Astrocyte of the spinal cord (primary cell): ENCODE measurements at places on chromosomes 11 and 22.
A peak's percentile ranks its signal among the peaks of the same experiment; 100 is the strongest.

DNA sequence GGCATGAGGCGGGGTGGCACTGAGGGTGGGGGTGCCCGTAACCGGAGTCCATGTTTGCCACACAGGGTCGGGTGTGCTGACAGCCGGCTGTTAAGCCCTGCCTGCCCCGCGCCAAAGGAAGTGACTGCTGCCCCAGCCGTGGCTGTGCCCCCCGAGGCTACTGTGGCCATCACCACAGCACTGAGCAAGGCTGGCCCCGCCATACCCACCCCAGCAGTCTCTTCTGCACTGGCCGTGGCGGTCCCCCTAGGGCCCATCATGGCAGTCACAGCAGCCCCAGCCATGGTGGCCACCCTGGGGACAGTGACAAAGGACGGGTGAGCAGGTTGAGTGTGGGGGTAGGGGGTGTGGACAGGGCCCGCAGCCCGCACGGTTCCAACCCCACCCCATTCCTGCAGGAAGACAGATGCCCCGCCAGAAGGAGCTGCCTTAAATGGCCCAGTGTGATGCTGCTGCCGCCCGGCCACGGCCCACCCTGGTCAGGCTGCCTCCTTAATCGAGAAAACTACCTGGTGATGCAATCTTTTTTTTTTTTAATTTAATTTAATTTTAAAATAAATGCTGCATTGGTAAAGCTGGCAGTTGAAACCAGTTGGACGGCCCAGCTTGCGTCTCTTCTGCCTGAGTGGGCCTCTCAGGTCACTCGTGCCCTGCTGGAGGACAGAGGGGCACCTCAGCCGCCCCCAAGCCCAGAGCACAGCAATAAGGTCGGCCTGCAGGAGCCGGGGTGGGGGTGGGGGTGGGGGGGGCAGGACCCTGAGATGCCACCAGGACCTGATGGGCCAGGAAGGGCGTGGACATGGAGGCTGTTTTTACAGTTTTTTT is 30.8 kb downstream of the SBF1 start:
- no peak for DNase-seq

DNA sequence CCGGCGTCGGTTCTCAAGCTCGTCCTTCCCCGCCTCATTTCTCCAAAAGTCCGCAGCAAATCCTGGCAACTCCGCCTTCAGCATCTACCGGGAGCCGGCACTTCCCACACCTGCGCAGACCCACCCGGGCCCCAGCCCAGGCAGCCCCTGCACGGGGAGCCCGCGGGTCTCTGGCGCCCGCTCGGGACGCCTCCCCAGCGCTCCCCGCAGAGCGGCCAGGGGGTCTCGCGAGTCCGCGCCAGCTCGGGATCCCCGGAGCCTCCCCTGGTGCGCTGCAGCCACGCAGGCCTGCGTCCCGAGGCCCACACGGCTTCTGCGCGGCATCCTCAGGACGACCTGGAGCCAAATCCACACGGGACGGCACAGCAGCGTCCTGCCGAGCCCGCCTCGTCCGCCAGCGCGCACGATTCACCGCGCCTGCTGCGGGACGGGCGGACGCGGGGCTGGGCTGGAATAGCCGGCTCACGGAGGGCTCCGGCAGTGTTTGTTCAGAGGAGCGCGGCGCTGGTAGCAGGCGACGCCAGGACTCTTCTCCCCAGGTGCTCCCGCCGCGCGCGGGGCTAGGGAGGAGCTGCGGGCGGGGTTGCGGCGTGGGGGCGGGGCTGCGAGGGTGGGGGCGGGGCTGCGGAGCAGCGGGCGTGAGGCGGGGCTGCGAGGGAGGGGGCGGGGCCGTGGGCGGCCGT is 816 bp upstream of the PHRF1 start:
- peak; percentile 12 for DNase-seq

- peak; percentile 18 for DNase-seq
These were observed 5.3 kb downstream of the OR51F2 start for GRCh38 chr11:4826425-4826824.

DNA sequence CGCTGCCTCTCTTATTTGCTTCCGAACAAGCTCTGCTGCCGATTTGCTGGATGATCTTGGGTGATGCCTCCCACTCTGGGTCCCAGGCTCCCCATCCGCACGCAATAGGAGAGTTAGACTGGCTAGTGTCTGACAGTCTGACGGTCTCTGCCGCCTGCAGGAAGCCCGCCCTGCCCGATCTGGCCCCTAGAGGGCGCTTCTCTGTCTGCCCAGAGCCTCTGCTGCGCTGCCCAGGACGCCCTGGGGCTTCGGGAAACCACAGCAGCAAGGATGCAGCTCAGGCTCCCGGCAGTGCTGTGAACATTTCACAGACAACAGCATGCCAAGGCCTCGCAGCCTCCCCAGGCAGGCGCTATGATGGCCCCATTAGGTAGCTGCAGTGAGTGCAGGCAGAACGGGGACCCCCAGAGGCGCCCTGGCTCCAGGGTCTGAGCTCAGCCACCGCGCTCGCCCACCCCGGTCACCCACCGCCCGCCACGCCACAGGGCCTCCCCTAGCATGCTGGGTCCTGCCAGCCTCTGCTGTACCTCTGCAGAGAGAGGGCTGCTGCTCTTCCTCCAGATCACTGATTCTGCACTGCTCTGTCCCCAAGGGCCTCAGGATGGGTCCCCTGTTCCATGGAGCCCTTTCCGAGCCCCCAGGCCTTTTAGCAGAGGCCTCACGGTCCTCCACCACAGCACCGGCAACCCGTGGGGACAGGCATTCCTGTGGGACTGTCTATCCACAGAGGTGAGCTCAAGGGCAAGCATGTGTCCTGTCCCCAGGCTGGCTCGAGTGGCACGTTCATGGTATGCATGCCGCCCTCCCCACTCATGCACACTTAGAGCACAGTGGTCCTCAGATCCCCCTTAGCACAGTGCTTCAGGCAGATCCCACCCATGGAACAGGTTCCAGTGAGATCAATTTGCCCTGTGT is 4.3 kb upstream of the BAIAP2L2 start:
- peak; percentile 85 for DNase-seq

DNA sequence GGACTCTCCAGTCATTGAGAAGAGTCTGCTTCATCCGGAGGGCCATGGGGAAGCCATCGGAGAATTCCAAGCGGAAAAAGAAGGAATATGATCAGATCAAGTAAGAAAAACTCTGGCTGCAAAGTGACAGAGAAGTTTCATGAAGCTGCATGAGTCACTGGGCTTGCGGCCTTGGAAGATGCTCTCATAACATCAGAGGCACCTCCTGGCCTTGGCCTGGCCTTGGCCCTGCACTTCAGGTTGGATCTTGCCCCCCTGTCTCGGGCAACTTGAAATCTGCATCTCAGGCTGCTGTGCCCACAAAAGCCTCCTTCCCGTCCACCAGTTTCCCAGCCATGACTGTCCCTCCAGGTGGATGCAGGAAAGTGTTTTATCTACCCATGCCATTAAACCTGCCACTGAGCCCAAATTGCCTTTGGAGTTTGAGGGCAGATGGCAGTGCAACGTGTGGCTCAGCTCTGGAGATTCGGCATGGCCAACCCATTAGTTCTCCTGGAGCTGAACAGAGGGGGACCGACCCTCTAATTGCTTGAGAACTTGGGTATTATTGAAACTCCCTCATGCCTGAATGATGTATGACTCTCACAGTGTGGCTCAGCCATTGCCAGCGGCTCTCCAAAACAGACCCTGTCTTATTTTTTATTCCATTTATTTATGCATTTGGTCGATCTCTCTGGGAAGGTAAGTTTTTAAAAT is 66.7 kb downstream of the SEZ6L start:
- DNase-seq = no peak

DNA sequence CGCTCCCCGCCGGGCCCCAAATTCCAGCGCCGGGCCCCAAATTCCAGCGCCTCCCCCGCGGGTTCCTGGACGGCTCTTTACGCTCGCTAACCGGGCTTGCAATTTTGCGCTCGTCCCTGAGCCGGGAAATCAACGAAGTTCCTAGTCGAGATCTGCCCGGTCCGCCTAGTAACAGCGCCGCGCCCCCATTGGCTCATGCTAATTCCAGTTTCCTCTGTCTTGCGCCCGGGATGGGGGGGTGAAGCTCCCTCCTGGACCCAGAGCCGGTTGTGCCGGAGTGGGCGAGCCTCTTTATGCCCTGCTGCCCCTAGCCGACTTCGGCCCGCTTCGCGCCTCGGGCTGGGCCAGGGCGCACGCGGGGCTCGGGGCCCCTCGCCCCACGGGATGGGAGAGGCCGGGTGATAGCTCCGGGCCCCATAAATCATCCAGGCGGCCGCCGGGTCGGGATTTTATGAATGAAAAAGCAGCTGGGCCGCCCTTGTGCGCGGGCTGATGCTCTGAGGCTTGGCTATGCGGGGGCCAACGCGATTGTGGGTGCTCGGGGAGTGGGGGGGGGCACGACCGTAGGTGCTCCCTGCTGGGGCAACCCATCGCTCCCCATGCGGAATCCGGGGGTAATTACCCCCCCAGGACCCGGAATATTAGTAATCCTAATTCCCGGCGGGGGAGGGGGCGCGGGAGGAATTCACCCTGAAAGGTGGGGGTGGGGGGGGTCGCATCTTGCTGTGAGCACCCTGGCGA is 1.8 kb upstream of the CCND1 start:
- DNase-seq = peak; percentile 98

DNA sequence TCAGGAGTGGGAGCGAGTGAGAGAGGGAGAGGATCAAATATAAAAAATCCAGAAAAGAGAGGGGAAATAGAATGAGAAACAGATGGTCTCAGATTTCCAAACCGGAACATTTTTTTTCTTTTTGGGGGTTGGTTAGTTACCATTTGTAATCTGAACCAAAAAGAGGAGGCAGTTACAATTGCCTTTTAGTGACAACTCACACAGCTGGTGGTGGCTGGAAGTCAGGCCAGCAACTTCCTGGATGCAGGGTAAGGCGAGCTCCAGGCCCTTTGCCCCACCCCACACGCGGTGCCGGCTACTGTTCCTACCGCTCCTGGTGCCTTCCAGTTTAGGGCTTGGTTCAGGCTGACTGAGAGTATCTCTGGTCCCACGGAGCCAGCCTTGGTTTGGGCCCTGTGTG is 21.0 kb upstream of the UBASH3B start:
- peak; percentile 53 for DNase-seq

DNA sequence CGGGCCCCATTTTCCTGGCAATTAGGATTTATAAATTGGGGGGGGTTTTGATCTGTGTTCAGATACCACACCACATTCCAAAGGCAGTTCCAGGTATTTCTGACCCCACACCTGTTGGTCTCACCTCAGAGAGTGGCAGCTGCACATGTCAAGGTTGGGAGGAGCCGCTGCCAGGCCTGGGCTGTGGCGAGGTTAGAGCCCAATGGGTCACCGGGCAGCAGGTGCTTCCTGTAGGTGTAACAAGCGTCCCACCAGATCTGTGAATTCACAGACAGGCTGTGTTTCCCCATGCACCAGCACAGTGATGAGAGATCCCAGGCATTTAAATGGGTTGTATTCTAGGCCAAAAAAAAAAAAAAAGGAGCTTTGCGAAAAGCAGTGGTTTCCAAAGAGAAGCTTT is 58.6 kb downstream of the CABIN1 start:
- DNase-seq = no peak

DNA sequence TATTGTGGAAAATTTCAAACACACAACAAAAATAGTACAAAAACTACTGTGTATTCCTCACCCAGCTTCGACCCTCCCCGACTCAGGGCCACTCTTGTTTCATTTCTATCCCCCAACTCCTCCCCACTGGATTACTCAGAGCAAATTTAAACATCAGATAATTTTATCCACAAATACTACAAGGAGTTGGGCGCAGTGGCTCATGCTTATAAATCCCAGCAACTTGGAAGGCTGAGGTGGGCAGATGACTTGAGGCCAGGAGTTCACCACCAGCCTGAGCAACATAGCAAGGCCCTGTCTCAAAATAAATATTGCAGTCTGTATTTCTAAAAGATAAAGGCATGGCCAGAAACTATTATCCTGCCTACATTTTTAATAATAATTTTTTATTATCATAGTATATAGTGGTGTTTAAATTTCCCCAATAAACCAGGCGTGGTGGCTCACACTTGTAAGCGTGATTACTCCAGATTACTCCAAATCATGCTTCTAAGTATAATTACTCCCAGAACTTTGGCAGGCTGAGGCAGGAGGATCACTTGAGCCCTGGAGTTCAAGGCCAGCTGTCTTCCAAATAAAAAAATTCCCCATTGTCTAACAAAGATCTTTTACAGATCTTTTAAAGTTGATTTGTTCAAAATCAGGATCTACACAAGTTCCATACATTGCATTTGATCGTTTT is 39.8 kb downstream of the LRRC32 start:
- DNase-seq = no peak

DNA sequence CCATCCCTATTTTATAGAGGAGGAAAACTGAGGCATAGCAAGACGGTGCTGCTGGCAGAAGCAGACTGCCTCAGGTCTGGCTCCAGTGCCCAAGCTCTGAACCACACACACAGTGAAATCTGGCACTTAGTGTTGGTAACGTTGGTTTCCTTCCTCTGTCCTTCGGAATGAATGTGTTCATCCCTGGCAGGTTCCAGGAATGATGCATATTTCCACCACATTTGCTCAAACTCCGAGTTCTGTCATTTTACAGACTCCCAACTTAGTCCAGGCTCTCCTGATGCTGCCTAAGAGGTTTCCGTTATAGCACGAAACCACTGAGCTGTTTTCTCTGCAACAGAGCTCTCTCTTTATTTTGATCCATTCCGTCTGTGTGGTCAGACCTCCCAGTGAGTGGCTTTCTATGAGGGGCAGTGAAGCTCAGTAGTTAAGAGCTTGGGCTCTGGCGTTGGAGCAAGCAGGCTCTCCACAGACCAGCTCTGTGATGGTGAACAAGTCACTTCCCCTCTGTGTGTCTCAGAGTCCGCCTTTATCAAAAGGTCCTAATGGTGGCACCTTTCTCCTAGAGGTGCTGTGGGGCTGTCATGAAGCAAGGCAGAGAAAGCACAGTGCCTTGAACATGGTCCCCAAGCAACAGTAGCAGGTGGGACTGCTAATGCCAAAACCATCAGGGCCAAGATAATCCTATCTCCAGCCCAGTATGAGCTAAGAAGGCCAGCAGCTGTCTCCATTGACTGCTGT is 200.3 kb downstream of the MYO18B start:
- DNase-seq = no peak

DNA sequence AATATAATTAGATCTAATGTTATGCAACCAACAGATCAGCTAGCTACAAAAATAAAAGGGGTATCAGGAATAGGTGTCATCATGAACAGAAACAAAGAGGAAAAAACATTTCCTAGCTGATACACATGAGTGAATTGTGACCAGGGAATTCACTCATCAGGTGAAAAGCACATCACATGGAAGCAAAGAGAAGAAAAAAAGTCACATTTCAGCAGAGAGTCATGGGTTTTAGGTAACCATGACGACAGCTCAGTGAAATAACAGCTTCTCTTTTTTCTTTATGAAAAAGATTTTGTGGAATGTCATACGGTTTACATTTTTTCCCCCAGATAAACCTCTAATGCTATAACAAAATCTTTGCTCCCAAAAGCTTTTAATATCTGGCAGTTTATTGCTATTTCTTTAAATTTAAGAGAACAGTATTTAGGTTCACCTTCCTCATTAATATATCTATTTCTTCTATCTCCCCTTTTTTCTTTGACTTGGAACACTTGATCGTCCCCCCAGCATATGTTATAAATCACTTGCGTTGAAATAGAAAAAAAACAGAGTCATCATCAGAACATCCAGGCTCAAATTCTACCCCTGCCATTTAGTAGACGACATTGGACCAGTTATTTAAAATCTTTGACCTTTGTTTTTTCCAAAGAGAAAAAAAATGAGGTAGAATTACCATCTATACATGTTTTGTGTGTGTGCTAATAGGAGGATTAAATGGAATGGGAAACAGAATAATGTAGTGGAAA is 5.3 kb downstream of the TYR start:
- DNase-seq = peak; percentile 12
